Head of caudate nucleus (tissue), 42 donors: ENCODE measurements at places on chromosomes 3 and 15.

DNA sequence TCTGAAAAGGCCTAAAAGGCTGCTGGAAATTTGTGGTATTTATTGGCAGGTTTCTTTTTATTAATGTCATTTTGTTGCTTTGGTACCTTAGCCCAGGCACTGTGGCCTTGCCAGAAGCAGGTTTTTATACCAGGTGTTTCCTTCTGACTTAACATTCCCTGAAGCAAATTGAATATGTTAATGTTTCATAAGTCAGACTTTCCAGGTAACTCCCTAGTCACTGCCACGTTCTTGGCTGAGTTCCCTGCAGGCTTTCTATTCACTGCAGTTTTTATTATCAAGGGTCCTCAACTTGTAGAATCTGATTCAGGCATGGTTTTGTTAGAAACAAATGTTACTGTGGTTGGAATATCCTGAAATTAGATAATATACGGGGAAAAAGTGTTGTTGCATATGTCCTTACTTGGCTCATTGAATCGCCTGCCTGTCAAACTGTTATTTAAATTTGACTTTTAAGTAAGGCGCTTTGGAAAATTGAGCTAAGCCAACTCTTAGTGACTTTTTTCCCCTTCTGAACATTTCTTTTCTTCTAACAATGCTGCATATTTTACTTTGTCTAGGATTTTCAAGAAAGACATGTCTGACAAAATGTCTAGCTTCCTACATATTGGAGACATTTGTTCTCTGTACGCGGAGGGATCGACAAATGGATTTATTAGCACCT, 22.9 kb downstream of the ITPR1 start:
- DNase-seq: no peak

DNA sequence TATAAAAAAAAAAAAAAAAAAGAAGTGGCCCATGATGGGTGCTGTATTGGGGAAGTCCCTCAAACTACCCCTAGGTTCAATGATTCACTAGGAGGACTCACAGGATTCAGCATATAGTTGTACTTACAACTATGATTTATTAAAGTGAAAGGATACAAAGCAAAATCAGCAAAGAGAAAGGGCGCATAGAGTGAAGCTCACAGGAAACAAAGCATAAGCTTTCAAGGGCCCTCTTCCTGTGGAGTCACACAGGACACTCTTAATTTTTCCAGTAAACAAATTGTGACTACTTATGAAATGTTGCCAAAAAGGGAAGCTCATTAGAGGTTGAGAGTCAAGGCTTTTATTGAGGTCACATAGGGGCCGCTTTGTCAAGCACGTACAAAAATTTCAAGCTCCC, 153.7 kb upstream of the GAP43 start:
- DNase-seq: no peak

- DNase-seq: no peak
Measured at GRCh38 chr3:13451301-13451673, 28.8 kb upstream of the HDAC11 start.

DNA sequence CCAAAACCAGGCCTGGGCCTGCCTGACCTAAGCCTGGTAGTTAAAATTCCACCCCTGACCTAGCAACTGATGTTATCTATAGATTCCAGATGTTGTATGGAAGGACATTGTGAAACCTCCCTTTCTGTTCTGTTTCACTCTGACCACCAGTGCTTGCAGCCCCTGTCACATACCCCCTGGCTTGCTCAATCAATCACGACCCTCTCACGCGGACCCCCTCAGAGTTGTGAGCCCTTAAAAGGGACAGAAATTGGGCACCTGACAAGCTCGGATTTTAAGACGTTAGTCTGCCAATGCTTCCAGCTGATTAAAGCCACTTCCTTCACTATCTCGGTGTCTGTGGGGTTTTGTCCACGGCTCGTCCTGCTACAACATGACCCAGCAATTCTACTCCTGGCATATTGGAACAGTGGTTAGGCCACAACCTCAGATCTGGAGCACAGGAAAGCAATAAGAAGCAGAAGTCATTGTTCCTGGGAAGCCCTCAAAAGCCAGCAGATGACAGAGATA, 36.7 kb upstream of the LHFPL4 start:
- DNase-seq: no peak

GRCh38 chr15:36671017-36671416, 91.6 kb downstream of the CDIN1 start:
- DNase-seq: no peak

GRCh38 chr3:126714921-126715320, 10.9 kb downstream of the CHCHD6 start:
- DNase-seq: no peak

- DNase-seq: no peak
Measured at GRCh38 chr15:93150910-93151881, 62.2 kb upstream of the RGMA start.

DNA sequence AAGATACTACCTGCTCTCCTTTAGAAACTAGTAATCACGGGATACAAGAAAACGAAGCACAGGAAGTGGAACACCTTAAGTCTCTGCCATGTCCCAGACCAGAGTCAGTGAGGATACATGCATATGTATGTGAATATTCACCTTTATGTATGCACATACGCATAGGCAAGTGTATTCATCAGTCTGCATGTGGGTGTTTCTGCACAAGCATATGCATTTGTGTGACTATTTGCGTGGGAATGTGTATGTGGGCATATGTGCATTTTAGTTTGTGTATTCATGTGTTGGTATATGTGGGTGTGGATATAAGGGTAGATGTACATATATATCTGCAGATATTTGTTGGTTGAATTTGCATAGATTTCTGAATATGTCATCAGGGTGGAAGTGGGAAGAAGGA, 889.7 kb downstream of the AGBL1 start:
- DNase-seq: no peak

DNA sequence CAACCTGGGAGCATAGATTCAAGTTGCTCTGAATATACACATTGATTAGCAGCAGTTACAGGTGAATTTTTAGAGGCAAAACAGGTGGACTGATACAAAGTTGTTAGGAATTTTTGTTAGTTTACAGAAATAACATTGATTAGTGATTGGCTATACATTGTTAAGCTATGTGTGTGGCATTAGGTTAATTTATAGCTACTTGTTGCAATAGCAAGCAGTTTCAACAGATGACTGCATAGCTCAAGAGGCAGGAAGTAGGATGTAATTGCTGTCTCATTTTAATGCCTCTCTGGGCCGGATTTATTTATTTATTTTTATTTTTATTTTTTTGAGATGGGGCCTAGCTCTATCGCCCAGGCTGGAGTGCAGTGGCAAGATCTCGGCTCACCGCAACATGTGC, 99.7 kb downstream of the TCF12 start:
- no peak for DNase-seq

- no peak for DNase-seq
Measured at GRCh38 chr3:153348457-153349107, 186.6 kb downstream of the RAP2B start.

DNA sequence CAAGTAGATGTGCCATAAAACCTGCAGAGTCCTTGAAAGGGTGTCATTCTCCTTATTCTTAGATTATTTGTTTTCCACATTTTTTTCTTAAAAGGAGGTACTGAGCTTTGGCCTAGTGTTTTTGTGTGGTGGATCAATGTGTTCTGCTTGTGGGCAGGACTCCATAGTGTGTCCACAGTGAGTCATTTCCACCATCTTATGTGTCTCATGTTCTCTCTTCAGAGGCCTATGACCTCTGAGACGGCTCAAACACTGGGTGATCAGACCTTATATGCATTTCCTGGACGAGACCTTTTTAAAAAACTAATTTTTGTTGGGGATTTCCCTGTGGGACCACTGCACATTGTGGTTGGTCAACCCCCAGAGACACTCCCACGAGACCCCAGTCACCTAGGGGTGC, 93.4 kb downstream of the CHCHD4 start:
- DNase-seq: no peak

DNA sequence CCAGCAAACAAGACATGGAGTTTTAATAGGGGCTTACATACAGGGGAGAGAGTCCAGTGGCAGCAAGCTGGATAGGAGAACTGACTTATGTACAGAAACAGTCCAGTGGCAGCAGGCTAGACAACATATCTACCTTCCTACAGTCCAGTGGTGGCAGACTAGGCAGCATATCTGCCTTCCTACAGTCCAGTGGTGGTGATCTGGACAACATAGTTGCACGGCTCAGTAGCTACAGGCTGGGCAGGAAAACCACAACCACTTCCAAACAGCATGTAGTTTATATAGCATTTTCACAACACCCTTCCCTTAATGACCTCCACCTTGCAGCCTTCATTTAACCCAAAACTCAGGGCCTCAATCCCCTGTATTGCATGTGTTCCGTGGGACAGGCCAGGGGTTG, 181.3 kb upstream of the EIF1B start:
- DNase-seq: no peak

DNA sequence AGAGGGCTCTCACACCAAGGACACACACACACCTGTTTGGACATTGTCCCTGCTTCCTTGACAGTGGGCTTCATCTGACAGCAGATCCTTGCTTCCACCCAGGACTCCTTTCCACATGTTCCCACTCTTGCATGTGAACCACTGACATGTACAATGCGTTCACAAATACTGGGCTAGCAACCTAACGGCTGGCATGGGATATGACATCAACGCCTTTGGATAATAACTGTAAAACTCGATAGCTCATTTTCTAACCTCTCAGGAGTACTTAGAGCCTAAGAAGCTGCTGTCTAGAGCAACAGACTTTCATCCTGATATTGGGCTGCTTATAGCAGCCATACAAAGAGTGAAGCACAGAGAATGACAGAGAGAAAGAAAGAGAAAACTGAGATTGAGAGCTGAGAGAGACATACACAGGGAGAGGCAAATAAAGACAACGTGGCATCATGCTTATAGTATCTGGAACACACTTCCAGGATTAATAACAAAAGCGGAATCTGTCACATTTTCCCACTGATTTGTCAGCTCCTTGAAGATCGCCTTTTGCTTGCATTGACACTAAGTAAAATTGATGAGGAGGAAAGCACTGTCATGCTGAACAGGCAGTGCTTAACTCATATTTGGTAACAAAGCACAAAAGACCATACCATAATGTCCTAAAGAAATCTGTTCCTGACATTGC, 1.7 kb downstream of the GUCA1C start:
- no peak for DNase-seq

- no peak for DNase-seq
Measured at GRCh38 chr3:62824965-62825592, 50.1 kb downstream of the CADPS start.

DNA sequence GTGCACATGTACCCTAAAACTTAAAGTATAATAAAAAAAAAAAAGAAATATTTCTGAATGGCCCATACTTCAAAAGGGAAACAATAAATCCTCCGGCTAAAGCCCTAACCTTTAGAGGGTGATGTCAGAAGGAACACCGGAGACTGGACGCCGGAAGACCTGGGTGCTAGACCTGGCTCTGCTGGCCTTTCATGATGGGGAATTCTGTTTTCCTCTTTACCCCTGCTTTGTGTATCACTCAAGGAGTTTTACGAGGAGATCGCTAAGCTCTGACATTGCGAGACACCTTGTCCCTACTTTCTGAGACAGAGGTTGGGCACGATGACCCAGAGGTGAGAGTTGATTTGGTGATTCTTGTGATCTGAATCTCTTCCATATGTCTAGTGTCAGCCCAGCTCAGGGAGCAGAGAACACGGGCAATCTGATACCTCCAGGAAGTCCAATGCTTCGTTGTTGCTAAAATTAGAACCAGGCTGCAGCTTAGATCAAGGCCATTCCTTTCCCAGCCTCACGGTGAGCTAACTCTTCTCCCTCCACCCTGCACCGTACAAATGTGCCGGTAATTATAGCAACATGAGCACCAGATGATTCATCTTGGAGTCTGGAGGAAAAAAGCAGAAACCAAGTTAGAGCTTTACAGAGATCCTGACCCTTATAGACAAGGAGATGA, 42.0 kb upstream of the CFAP161 start:
- DNase-seq: peak; percentile 33

DNA sequence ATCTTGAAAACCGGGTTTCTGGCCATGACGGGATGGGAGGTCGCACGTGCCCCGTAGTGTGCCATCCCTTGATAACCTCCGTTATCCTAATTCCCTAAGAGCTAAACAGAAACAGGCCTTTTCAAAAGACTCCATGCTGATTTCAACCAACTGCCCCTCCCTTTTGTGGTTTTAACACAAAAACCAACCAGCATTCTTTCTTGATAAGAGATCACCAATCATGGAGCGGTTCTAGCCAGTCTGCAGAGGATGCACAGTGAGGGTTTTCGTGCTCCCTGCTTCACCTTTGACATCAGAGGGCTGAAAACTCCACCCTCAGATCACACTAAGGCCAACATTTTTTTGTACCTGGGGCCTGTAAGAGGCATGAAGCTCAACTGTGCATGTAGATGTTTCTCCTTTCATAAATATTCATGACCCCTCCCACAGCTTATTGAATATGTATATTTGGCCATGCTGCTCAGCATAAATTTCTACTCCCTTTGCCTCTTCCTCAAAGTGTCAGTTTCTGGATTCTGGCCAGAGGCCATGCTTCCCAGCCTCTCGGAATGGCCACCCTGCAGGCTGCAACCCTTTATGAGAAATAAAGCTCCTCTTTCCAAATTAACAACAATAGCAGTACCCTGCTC, 41.3 kb downstream of the FAM3D start:
- no peak for DNase-seq

- no peak for DNase-seq
Measured at GRCh38 chr3:190339130-190339529, 16.9 kb upstream of the CLDN1 start.

DNA sequence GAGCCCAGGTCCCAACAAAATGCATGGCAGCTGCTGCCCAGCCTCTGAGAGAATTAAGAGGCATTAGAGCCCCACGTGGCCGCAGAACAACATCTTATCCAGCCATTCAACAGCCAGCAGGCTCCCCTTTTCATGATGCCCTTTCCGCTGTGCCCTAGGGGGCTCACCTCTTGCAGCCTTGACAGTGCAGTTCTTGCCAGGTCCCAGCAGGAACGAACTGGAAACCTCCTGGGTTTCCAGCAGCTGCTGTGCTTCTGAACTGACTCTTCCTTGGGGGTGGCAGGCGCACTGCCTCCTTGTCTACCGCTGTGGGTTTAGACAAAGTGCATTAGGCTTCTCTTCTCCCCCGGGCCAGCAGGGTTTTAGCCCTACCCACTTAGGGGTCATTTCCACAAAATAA, 85.2 kb downstream of the FAM174B start:
- no peak for DNase-seq

GRCh38 chr3:178487752-178488151, 48.5 kb upstream of the KCNMB2 start:
- DNase-seq: no peak

DNA sequence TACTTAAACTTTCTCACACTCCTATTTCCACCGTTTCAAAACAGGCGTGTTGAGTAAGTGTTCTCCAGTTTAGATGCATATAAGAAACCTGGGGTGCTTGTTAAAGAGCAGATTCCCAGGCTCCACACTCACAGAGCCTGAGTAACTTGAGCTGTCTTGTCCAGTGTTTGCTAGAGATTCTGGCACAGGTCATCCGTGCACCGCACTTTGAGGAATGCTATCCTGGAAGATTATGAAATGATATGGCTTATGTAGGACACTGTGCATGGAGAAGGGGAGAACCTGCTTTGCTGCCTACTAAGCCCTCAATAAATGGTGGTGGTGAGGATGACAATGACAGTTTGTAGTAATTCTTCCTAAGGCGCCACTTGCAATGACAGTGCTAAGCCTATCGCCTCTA, 273.7 kb downstream of the PDZRN3 start:
- no peak for DNase-seq

- no peak for DNase-seq
Measured at GRCh38 chr15:78880242-78880533, 7.5 kb downstream of the MORF4L1 start.
